ENCODE measurements at places on chromosomes 12 and 14. TPM values are rescaled to one million over a fixed set of nuclear protein-coding genes. Genes with fewer than 3 reads are reported as not detected.

Gene SRRM4
- 2.4 TPM for total RNA-seq

Gene CLEC7A
- not detected for total RNA-seq

Gene A2ML1
- 0.19 TPM for total RNA-seq

Gene ADAMTS20
- 0.33 TPM for total RNA-seq

Gene EGLN3
- 9.5 TPM for total RNA-seq

Gene MMP17
- total RNA-seq, result 0.49 TPM

Gene LIN52
- 13.4 TPM for total RNA-seq

Gene CRACR2A
- total RNA-seq, result 3.3 TPM

Gene BCL11B
- total RNA-seq, result 2.3 TPM

Gene CACNA1C
- 11.7 TPM for total RNA-seq

Gene CD69
- total RNA-seq, result not detected

Gene MYF5
- not detected for total RNA-seq

Gene TTC9
- total RNA-seq, result 9.0 TPM

Gene COX6A1
- 318 TPM for total RNA-seq

Gene MGAT4C
- 0.22 TPM for total RNA-seq

Gene RTN1
- total RNA-seq, result 27.0 TPM

Gene NPFF
- not detected for total RNA-seq

Gene GPD1
- total RNA-seq, result 2.1 TPM

Gene TMEM132C
- 0.31 TPM for total RNA-seq

Gene LYZ
- total RNA-seq, result 11.1 TPM

Gene IL26
- not detected for total RNA-seq

Gene CD163L1
- total RNA-seq, result 1.1 TPM

Gene OTOGL
- 0.31 TPM for total RNA-seq

Gene DPPA3
- not detected for total RNA-seq

Gene RIPK3
- total RNA-seq, result 0.62 TPM

Gene CCND2
- 463 TPM for total RNA-seq

Gene SLC6A12
- 3.1 TPM for total RNA-seq

Gene CDKN3
- 20.5 TPM for total RNA-seq

Gene ADAM20
- 1.3 TPM for total RNA-seq

Gene ADAM21
- 0.12 TPM for total RNA-seq

Gene PLCZ1
- not detected for total RNA-seq

Gene HHIPL1
- 0.65 TPM for total RNA-seq

Gene PRR4
- total RNA-seq, result 8.7 TPM
